NCI-H2227 treated with DMSO at 0.1 percent for 48 hours (cell line): ENCODE measurements at places on chromosomes 1 and 21.

GRCh38 chr21:22993822-22994574, 1995.8 kb downstream of the NCAM2 start:
- DNase-seq: no peak

GRCh38 chr1:170337413-170337994, 191.7 kb downstream of the NTMT2 start:
- no peak for DNase-seq

- DNase-seq: no peak
Observed at GRCh38 chr21:35203093-35203977, 154.2 kb upstream of the RUNX1 start.

GRCh38 chr1:20848162-20848561, 61.1 kb upstream of the HP1BP3 start:
- no peak for DNase-seq

- no peak for DNase-seq
Observed at GRCh38 chr1:212458817-212459216, 26.1 kb downstream of the NENF start.

GRCh38 chr1:226762988-226763904, 24.2 kb upstream of the ITPKB start:
- DNase-seq: no peak

DNA sequence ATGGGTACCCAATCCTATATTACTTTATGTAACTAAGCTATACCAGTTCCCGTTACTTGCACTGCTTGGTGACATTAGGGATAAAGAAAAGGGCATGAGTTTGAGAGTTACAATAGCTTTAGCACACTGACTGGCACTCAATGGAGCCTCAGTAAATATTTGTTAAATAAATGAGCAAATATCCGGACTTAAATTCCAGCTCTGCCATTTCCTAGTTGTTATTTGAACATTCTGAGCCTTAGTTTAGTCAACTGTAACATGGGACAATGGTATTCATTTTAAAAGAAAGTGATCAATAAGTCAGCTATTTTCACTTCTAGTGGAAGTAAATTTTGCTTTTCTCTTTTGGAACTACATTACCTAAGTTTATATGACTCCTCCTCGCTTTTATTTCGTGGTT, 198.7 kb downstream of the ZC3H11B start:
- no peak for DNase-seq

GRCh38 chr1:174000371-174000770, 21.8 kb downstream of the RC3H1 start:
- DNase-seq: peak; percentile 48

DNA sequence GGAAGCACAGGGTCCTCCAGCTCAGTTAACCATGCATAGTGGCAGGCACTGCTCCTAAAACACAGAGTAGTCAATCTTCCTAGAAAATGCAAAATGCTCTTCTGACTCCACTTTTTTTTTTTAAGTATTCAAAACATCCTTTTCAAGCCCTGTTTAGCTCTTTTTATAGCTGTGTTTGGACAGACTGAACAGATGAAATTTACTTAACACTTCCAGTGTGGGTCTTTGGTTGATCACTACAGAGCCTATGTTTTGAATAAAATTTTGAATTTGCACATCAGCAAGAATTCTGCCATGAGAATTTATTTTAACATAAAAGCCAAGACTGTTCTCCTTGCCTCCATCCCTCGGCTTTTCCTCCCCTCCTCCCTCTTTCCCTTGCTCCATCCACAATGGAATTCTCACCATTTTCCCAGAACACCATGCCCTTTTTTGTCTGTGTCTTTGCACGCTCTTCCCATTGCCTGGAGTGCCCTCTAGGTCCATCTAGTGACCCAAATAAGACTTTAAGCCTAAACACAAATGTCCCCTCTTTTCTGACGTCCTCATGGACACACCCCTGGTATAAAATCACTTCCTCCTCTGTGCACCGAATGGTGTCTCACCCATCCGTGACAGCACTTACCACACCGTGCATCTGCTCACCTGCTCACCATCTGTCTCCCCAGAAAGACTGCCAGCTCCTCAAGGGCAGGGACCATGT, 24.0 kb upstream of the CPT2 start:
- DNase-seq: no peak

DNA sequence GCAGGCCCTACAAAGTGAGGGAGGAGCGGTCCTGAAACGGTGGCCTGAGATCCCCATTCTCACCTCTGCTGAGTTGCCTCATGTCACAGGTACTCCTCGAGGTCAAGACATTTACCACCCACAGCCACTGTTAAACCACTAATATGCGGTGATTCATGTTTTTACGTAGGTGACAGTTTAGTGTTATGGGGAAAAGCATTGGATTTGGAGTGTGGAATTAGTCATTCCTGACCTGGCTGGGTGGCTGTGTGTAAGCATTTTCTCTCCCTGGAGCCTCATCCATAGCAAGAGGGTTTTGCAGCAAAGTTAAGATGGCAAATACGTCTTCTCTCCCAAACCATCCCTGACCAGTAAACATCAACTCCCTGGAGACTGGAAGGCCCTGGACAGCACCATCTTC, 57.8 kb upstream of the KCNJ6 start:
- no peak for DNase-seq

GRCh38 chr1:206111271-206111927, 5.8 kb downstream of the AVPR1B start:
- no peak for DNase-seq

GRCh38 chr1:47906527-47907176, 90.5 kb downstream of the TRABD2B start:
- no peak for DNase-seq

DNA sequence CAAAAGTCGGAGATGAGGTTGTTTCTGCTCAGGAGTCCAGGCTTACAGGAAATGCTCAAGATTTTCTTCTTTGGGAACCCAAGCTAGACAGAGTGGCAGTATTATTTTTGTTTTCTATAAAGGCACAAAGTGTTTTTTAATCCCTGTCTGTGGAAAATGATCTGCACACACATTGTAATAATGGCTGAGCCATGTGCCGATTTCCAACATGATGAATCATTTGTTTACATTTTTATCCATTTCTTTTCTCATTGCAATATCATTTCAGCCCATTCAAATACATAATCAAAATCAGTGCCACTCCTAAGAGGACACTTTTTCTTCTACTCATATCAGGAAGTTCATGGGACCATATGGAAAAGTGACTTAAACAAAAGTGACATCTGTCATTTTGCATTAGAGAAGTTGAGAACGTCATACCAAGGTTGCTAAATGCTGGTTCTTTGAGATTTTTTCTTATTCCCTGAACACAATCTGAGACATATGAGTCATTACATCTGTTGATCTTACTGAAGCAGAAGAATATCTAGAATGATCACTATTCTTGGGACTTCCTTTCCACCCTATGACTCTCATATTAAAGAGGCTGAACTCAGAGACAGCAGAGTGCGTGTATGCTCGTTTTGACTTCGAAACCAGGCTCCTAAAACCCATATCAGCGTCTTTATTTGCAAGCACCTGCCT, 44.9 kb downstream of the ACTA1 start:
- no peak for DNase-seq

GRCh38 chr1:154706851-154707250, 98.9 kb upstream of the ADAR start:
- DNase-seq: no peak

DNA sequence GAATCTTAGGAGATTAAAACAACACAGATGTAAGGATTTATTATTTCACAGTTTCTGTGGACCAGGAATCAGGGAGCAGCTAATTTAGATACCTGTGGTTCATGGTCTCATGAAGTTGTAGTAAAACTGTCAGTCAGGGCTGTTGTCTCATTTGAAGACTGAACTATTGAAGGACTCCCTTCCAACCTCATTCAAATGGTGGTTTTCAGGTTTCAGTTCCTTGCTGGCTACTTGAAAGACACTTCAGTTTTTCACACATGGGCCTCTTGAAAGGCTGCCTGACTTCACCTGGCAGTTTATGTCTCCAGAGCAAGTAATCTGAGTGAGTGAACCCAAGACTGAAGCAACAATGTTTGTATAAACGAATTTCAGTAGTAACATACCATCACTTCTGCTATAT, 915.9 kb downstream of the PLA2G4A start:
- no peak for DNase-seq

DNA sequence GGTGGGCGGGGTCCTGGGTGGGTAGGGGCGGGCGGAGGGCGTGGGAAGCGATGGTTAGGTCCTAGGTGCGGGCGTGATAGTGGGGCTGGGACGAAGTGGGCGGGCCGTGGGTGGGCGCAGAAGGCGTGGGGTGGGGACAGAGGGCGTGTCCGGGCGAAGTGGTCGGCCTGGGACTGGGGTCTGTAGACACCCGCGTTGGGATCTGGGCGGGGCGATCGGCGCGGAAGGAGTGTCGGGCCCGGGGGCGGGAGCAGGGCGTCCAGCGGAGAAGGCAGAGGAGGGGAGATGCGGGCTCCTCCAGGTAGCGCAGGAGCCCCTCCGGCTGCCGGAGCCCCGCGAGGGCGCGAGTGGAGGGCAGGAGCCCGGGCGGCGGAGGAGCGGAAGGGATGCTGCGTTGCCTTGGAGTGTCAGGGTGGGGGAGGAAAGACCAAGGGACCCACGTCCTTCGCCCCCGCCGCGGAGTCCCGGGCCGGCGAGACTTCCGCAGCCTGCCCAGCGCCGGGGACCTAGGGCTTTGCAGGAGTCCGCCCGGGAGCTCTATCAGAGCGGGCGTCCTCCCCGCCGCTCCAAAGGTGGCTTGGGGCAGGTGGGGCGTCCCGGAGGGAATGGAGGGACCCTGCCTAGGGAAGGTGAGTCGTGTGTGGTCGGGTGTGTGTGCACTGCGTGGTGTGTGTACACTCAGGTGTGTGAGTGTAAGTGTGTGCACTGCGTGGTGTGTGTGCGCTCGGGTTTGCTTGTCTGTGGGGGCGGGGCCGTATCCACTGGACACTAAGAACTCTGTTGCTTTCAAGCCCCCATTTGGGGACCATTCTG, 27.0 kb upstream of the PRSS38 start:
- peak; percentile 75 for DNase-seq

GRCh38 chr1:237687804-237688203, 202.9 kb downstream of the ZP4 start:
- no peak for DNase-seq
